ENCODE measurements at places on chromosomes 1 and 21.

GRCh38 chr1:214404571-214405213 lies 123.7 kb downstream of the SMYD2 start:
- no peak for DNase-seq

GRCh38 chr1:40919475-40920011 lies 57.4 kb upstream of the CITED4 start:
- DNase-seq = no peak

DNA sequence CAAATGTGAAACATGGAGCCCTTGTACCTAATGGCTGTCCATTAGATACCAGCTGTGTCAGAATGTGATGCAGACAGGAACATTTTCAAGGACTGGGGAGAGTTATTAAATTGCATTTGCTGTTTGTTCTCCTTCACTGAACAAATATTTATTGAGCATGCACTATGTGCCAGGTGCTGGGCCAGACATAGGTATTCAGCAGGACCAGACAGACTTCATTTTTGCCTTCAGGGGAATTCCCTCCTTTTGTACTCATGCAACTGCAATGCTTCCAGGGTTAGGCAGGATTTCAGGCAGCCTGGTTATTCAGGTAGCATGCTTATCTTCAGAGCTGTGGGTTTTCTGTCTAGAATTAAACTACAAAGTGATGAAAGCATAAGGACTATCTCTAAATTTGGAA lies 64.2 kb upstream of the SMYD2 start:
- no peak for DNase-seq

- DNase-seq = no peak
Measured at GRCh38 chr1:187070076-187070475, 241.3 kb downstream of the PLA2G4A start.

DNA sequence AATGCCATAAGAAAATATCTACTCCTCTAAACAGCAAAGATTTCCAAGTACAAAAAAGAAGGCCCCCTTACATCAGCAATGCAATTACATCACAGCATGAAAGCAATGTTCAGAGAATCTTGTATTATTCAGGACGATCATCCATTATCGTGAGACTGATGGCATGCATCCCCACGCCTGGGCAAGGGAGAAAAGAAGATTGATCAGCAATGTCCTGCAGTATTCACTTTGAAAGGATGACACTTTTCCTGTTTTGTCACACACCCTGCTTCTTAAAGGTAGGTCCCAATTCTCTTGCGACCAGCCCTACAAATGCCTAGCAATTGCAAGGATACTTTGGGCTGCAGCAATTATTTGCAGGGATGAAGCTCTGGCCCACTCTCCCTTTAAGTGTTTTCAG lies 108.7 kb downstream of the TOMM20 start:
- DNase-seq = no peak

- no peak for DNase-seq
Measured at GRCh38 chr1:228379666-228380065, 27.0 kb downstream of the TRIM11 start.

- DNase-seq = no peak
Measured at GRCh38 chr1:29557701-29558600, 321.6 kb downstream of the PTPRU start.

DNA sequence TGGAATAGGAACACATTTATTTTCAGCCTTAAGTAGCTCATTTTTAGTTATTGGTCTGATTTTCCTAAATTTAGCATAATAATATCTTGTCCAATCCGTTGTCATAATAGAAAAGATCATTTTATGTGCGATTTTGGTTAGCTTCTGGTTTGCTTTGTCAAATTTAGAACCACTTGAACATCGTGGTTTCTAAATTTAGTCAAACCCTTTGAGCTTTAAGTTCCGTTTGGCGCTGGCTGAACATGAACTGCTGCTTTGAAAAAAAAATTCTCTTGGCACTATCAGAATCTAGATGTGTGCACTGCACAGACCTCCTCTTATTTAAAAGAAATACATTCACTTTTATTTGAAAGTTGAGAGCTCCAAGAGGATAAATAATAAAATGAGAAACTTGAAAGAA lies 370.6 kb downstream of the PTPRC start:
- no peak for DNase-seq

- no peak for DNase-seq
Measured at GRCh38 chr1:243739335-243740003, 110.6 kb downstream of the AKT3 start.

- DNase-seq = no peak
Measured at GRCh38 chr1:3410142-3410925, 44.1 kb upstream of the ARHGEF16 start.

DNA sequence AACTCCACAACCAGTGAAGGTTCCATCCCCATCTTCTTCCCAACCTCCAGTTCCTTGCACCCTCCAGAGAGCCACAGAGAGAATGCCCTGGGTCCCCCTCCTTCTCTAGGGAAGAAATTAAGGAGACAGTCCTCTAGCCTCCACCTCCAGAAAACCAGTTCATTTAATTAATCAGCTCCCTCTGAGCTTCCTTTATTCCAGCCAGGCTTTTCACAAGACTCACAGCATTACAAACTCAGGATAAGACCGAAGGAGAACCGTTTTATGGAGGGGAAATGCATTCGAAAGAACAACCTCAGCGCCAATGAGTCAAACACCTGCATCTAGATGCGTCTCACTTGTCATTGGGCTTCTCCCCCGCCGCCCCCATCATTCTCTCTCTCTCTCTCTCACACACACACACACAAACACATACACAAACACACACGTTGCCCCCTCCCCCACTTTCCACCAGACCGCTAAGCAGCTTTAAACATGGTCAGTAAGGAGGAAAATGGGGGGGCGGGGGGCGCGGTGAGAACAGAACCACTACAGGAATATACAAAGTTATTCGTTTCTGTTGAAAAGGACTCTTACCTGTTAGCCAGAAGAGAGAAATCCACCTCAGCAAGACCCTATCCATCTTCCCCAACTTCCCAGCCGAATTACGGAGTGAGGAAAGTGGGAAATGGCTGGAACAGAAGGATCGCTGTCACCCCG lies 544 bp downstream of the ILDR2 start:
- DNase-seq = no peak

DNA sequence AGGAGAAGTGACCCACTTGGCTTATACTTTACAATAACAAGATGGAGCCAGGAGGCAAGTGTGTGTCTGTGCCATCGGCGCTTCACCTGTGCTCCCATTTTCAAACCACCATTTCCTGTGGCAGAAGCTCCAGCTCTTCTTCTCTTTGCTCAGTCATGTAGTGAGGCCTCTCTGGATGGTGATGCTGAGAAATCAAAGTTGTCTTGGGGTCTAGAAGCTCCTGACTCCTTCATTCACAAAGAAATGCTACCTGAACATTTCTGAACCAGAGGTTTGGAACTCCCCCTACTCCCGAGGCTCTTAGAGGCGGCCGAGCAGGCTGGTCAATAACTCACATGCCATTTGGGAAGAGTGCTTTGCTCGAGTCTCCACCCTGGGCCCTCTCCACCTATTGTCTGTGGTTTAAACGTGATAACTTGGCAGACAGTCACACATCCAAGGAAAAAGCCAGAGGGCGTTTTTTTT lies 18.0 kb downstream of the SLAMF1 start:
- DNase-seq = no peak

DNA sequence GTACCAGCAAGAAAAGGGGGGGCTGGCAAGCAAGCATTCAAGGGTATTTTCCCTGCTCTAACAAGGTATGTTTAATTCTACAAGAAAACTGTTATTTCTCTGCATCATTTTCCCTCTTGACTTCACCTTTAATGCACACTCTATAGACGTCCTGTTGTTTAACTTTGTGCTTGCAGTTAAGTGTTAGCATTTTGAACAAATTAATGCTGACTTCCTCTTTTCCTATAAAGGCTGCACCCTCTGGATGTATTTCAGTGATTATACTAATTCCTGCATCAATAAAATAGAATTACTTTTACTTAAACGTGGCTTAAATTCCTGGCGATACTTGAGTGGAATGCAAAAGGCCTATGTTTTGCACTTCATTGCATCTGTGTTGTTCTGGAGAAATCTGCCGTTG lies 183.3 kb downstream of the KCNJ6 start:
- no peak for DNase-seq

DNA sequence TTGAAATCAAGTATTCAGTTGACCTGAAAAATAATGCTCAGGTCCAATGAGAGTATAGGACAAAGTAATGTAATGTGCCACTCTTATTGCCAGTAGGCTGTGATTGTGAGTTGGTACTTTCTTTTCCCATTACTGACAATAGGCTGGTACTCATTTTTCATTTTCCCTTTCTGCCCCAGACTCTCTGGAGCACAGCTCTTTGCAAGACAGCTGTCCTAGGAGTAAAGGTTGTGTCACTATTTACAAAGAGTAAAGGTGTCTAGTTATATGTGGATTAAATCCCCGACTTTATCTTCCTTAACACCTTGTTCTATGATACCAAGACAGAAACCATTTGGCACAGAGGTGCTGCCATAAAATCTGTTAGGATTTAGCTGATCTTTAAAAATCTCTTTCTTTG lies 32.3 kb upstream of the RASAL2 start:
- DNase-seq = no peak

DNA sequence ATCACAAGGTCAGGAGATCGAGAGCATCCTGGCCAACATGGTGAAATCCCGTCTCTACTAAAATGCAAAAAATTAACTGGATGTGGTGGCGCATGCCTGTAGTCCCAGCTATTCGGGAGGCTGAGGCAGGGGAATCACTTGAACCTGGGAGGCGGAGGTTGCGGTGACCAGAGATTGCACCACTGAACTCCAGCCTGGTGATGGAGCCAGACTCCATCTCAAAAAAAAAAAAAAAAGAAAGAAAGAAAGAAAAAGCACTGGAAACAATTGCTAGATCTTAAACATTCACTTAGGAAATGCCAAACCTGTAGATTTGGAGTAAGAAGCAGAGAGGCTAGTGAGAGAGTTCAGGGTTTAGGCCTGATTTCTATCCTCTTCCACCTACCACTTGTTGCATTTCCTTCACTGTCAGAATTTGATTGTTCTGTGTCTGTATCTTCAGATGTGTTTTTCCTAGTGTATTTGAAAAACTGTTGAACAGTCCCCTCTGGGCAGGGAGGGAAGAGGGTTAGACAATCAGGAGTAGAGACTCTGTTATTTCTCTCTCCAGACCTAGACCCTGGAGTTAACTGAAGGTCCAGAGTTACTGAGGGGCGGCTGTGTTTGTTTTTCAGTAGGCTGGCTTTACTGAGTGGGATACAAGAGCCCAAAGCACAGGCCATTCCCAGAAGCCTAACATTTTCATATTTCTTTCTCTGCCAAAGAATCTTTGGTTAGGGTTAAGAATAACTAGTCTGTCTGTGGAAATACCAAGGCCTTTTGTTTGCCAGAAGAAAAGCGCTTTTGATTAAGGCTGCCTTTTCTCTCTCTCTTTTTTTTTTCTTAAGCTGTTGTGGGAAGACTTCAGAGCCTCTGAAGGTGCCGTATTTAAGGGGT lies 31.1 kb upstream of the MACF1 start:
- DNase-seq = no peak

DNA sequence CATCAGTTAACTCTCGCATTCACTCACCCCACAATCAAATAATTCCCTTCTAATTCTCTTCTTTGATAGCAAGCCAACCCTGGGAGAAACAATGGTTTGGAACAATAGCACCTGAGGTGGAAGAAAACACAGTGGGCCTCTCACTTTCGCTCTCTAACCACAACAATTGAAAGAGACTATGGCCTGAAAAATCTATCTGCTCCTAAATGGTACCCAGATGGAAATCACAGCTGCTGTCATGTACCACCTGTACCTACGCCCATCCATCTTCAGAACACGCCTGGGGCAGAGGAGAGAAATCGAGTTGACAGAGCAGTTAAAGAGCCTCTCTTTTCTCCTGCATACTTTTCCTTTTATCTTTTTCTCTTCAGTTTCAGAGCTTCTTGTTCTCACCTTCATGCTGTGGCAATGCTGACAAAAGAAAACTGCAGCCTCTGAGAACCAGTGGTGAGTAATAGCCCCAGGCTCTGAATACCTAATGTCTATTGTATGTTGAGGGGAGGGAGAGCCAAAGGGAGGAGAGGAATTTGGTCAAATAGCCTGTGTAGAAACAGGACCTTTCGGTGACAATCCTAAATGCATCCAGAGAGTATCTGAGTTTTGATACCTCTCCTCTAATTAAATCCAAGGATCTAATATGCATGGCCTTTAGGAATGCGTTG lies 57.7 kb downstream of the ZC3H11B start:
- no peak for DNase-seq

- DNase-seq = no peak
Measured at GRCh38 chr1:239218301-239218700, 168.1 kb upstream of the CHRM3 start.

GRCh38 chr1:41589395-41589794 lies 104.9 kb upstream of the EDN2 start:
- no peak for DNase-seq

DNA sequence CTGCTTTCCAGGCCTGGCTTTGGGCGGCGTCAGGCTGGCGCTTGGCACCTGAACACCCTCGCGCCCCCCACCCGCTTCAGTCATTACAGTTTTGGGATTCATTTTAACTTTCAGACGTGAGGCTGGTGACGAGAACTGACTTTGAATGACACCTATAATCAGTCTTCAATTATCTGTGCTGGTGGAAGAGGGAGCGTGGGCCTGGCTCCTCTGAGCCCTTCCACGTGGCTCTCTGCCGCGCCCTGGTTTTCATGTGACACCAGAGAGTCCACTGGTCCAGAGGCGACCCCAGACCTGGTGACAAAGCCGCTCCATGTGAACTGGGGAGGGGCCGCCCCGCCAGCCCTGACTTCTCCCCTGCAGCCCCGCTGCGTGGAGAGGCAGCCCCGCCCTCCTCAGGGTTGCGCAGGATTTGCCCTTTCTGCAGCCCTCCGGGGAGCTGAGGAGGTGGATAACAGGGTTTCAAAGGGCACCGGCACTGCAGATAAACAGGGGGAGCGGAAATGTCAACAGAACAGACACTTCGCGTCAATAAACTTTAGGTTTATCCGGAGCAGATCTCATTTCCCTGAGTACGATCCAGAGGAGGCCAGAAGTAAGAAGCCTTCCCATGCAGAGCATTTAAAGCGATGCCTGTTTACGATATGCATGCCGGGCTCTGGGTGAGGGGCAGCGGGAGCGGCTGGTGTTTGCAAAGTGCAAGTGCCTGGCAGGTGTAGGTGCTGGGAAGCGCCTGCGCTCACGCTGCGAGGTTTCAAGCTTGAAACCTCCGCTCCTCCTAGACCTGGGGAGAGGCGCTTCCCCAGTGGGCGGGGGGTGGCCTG lies 56.4 kb downstream of the AJAP1 start:
- DNase-seq = no peak

DNA sequence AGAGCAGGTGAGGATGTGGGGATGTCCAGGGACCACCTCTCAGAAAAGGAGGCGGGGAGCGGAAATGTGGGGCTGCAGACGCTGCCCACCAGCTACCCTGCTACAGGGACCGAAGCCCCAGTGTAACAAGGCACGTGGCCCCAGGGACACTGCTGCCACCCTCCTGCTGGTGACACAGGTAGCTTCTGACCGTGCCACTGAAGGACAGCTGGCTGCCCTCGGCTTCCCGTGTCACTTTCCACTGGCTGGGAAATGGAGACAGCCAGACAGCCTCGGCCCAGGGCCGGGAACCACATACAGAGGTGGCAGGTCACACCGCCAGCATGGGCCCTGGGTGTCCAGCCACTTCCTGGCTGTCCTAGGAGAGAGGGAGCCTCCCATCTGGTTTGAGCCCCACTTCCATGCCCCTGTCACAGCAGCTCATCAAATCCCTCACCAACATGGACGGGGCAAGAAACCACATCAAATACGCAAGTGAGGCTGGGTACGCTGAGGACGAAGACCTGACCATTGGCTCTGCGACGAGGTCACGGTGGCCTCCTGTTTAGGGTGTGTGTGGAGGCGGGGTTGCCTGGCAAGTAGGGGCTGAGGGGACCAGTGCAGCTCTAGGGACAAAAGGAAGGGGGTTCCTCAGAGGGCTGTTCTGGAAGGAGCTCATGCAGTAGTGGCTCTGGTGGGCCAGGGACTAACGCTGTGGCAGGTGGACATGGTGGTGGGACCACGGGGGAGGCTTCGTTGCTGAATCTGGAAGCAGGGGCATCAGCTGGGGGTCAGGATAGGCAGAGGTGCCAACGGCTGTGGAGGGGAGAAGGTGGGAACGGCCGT lies 5.0 kb downstream of the PEX10 start:
- DNase-seq = no peak
